ENCODE measurements at places on chromosomes 5 and 9. TPM values are rescaled to one million over a fixed set of nuclear protein-coding genes. Genes with fewer than 3 reads are reported as not detected.

DNA sequence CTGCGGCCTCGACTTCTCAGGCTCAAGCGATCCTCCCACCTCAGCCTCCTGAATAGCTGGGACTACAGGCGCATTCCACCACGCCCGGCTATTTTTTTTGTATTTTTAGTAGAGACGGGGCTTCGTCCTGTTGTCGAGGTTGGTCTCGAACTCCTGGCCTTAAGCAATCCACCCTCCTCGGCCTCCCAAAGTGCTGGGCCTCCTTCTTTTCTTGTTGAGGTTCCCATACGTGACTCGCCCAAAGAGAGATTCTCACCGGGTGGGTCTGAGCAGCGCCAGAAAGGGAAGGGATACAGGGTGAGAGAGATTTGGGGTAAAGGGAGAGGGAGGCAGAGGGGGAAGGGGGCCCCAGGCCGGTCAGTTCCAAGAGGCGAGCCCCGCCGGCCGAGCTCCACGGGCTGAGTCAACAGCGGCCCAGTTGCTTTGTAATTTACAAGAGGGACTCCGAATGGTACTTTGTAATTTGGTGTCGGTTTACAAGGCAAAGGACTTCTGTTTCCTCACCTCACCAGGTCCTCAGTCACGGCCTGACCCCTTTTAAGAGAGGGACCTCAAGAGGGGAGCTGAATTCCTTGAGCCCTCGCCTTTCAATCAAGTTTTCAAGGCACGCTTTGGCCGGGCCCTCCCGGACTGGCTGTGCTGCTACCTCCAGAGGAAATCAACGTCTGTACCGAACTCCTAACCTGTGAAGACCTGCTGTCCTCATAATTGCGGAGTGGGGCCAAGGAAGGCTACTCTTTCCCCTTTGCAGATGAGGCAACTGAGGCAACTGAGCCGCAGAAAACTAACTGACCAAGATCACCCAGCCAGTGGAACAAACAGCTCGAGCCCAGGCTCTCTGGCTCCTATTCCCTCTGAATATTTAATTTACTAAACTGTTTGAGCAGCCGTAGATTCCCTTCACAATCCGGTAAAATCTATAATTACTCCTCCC lies 3.3 kb upstream of the DMRT2 start:
- no peak for DNase-seq

- peak; percentile 63 for DNase-seq
These were observed 1.2 kb upstream of the GCNT4 start for GRCh38 chr5:75053304-75054133.

- DNase-seq: no peak
These were observed 424.0 kb upstream of the CCNH start for GRCh38 chr5:87836696-87837095.

DNA sequence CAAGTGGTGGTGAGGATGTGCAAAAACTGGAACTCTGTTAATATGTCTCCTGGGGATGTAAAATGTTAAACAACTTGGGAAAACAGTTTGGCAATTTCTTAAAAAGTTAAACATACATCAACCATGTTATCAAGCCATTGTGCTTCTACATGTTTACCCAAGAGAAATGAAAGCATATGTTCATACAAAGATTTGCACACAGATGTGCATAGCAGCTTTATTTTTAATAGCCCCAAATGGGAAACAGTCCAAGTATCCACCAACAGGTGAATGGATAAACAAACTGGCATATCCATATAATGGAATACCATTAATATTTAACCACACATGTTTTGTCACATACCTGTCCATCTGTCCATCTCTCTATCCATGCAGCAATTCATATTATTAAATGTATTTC lies 6.2 kb downstream of the VPS13A start:
- no peak for DNase-seq

DNA sequence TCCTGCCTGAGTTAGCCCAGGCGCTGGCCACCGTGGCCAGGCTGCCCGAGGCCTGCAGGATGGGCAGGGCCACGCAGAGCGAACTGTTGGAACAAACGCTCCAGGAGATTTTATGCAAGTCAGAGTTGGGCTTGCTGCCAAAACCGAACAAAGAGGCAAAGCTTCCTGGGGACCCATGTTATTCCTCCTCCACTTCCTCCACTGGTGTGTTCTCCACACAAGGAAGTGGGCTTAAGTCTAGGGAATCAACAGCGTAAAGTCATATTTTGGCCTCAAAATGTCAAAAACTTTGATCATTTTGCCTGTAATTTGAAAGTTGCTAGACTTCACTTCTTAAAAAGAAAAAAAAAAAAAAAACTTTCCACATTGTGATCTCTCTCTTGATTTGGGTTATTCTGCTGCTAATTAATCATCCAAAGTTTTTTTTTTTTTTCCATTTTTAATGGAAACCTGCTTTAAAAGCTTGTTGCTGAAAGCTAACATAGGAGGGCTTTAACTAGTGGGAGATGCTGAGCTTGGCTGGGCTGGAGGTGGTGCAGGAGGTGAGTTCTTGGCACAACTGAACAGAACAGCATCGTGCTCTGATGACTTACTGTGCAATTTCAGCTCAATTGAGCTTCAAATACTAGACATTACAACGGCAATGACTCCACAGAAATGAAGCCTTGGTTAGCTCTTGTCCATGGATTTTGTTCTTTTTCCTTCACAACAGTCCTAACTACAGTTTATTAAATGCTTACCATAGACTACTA lies 73.0 kb downstream of the PTPDC1 start:
- DNase-seq: no peak

DNA sequence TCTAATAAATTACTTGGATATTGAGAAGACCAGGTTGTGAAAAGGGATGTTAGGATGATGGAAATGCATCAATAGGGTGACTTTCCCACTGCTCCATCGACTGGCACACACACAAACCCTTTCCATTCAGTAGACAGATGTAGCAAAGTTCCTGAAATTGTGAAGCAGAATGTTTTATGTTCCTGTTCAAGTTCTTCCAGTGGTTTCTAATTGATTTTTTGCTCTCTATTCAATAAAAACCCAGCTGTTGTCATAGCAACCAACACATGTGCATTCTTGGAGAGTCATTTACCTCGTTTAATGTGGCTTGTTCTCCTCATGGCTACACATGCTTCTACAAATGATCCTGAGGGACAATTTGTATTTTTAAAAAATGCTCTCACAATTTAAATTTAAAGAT lies 244.6 kb downstream of the RAB3C start:
- no peak for DNase-seq

DNA sequence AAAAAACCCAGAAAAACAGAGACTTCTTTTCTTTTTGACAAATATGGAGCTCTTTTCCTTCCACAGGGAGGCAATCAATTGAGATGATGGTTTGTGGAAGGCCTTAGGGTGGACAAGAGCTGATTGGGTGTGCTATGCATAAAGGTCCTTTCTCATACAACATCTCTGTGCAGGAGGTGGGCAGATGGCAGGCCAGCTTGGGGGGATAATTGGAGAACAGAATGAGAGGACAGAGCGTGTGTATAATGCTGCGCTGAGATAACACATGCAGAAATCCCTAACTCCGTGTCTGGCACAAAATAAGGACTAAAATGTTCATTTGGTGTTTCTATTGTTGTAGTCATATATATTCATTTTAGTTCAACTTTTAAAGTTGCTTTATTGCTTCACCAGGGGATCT lies 159.0 kb upstream of the MEF2C start:
- DNase-seq: no peak

GRCh38 chr9:98445576-98445975 lies 190.1 kb upstream of the TBC1D2 start:
- no peak for DNase-seq

DNA sequence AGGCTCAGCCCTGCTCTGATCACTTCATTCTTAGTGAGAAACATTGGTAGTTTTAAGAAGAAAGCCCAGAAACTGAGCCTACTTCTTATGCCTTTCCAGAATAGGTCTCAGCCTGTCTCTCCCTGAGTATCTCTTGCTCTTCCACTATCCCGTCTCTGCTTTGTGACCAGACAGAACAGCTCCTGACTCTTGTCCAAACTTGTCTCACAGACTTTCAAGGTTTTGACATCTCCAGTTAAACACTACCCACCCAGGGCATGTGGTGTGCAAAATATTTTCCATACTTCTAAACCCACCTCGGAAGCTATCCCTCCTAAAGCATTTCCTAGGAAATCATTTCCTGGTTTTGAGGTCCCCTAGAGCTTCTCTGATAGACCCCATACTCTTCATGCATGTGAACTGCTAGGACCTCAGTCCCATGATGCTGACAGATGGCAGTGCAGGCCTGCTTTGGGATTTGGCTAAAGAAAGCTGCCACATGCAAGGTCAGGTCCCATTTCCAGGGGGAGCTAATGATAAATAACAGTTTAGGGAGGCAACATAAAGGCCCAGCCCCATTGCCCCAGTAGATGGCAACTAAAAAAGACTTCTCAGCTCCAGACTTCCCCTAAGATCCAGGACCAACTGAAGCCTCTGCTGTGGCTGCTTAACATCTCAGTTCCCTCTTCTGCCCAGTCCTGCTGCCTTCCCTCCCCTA lies 211.5 kb downstream of the MED10 start:
- DNase-seq: no peak

DNA sequence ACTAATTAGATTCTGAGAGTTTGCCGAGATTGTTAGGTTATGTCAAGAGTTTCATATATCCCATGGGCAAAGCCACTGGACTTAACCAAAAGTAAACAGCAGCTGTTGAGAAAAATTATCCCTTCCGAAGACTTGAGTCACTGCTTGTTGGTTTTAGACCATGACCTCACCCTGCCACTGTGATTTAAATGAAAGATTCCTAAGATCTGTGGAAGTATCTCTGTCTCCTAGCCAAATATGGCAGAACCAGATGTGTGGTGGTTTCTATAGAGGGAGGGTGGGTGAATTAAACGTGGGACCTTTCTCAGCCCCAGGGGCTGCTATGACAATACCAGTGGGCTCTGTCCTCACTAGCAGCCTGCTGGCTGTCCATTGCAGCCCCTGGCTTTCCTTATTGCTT lies 19.3 kb downstream of the DMRT3 start:
- DNase-seq: no peak

DNA sequence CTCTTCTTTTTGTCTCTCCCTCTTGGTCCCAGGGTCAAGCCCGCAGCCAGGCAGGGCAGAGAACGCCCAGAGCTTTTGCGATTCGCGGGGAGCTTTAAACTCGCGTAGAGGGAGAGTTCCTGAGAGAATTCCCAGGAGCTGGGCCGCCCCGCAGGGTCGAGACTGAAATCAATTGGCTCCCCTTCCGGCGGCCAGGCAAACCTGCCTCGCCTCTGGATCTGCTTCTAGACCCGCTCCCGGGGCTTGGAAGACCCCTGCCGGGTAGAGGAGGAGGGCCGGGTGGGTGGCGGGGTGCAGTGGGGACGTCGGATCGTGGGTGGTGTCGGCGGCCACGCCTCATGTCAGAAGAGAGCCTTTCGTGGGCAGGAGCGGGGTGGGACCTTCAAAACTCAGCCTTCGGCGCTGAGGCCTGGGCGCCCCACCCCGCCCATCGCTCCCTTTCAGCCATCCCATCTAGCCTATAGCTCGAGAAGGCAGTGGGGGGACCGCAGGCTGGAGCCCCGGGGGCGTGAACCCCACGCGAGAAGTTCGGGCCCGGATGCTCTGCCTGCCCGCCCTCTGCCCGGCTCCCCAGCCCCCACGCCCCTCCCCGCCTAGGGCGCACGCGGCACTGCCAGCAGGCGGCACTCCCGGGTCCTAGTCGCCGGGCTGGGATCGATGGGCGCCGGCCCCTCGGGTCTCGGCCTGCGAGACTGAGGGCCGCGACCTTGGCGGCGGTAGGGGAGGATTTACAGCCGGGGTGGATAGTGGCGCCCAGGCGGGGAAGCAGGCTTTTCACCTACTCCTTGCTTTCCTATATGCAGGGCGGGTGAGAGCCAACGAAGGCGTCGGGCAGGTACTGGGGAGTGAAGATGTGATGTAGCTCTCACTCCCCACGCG lies 6.1 kb downstream of the PRDM6 start:
- no peak for DNase-seq

DNA sequence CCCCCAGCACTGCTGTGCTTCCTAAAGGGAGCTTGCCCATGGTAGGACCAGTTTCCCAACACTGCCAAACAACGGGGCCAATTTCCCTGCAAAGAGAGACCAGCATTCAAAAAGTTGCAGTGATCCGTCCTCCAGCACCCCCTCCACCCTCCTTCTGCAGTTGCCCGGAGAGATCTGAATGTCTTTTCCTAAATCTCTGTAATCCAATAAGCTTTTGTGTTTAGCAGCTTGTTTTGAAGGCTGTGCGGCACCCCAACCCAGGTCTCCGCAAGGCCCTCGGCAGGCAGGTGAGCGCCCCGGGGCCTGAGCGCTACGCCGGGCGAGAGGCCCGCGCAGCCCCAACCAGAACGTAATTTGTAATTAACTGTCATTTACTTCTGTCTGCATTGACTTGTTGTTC lies 366.9 kb upstream of the IRX2 start:
- DNase-seq: no peak

DNA sequence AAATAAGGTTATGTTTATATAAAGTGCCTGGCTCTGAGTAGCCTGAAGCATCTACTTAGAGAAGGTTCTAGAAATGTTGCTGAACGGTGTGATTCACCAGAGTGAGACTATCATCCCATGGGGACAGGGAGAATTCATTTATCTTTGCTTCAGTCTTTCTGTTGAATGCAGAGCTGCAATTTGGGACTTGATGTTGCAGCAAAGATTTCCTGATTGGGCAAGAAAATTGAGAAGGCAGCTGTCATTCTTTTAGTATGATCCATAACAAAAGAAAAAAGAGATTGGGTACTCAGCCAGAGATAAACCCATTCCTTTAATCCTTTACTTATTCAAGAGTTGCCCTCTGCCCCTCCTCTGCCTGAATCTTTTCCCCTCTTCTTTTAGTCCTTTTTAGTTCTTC lies 456.3 kb upstream of the WWC1 start:
- DNase-seq: no peak

GRCh38 chr5:85896514-85896913 lies 721.2 kb upstream of the COX7C start:
- no peak for DNase-seq

- peak; percentile 38 for DNase-seq
These were observed 2.5 kb downstream of the FST start for GRCh38 chr5:53482717-53483638.

DNA sequence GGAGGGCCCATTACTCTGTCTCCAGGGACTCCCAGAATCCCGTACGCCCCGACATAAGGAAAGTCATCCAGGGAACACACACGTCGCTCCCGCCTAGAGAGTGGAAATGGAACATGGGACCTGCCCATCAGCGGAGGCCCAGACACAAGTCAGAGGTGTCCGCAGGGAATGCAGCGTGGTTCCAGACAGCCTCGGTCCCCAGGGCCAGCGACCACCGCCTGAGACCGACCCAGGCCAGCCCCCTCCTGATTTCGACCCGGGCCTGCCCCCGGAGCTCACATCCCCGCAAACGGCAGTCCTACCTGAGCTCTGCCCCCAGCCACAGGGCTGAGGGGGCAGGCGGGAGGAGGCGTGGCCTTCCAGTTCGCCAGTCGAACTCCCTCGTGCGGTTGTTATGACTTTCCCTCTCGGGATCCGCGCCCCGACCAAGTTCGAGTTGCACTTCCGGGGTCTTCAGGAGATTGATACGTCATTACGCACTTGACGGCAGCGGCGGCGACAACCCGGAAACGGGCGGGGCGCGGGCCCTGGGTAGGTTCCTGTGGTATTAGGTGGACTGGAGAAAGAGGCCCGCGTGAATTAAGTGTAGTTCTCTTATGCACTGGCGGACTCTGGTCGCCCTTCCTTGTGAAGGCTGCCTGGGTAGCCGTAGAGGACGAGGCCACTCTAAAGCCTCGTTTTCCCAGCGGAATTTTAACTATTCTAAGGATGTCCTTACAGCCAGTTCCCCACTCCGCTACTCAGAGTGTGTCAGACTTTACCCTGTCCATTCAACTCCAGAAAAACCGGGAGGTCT lies 370.0 kb upstream of the POU5F2 start:
- peak; percentile 75 for DNase-seq

The OR13C3 gene
- not detected for polyA plus RNA-seq

The SMIM32 gene
- 10.4 TPM for polyA plus RNA-seq

The SLC2A6 gene
- polyA plus RNA-seq: 1.7 TPM

The UBE2QL1 gene
- polyA plus RNA-seq: 1.1 TPM

The IL7R gene
- 1.5 TPM for polyA plus RNA-seq

The PNPLA7 gene
- polyA plus RNA-seq: 3.9 TPM

The PJA2 gene
- polyA plus RNA-seq: 138 TPM

The PALM2AKAP2 gene
- 9.0 TPM for polyA plus RNA-seq
